NCI-H69 (cell line): ENCODE measurements at places on chromosomes 5 and 9.

DNA sequence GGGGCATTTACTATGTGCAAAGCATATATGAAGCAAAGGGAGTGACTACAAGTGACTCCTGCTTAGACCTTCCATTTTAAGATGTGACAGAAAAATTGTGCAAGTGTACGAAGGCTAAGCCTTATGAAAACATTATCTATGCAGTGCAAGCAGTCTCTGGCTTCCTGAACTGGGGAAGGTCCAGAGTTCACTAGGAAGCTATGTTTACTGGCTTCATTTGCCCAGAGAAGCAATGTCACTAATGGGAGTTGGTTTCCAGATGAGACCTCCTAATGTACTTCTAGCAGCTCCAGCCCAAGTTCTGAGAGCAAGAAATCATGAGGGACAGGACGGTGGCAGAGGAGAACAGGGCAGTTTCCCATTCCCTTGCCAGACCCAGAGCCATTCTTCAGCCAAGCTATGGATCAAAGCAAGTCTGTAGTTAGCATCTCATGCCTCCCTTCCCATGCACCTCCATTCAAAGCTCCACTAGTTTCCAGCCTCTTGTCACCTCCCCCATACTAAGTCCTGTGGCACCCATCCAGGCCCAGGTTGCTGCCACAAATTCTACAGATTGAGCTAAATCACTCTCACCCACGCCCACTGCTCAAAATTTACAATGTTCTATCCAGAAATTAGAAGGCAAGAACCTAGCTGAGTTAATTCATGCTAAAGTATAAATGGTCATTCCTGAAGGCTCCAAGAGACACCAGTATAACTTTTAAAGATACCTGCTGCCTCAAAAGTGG is 21.8 kb downstream of the MCTP1 start:
- DNase-seq = no peak

- DNase-seq = no peak
Observed at GRCh38 chr5:108760512-108760911, 12.8 kb downstream of the FER start.

DNA sequence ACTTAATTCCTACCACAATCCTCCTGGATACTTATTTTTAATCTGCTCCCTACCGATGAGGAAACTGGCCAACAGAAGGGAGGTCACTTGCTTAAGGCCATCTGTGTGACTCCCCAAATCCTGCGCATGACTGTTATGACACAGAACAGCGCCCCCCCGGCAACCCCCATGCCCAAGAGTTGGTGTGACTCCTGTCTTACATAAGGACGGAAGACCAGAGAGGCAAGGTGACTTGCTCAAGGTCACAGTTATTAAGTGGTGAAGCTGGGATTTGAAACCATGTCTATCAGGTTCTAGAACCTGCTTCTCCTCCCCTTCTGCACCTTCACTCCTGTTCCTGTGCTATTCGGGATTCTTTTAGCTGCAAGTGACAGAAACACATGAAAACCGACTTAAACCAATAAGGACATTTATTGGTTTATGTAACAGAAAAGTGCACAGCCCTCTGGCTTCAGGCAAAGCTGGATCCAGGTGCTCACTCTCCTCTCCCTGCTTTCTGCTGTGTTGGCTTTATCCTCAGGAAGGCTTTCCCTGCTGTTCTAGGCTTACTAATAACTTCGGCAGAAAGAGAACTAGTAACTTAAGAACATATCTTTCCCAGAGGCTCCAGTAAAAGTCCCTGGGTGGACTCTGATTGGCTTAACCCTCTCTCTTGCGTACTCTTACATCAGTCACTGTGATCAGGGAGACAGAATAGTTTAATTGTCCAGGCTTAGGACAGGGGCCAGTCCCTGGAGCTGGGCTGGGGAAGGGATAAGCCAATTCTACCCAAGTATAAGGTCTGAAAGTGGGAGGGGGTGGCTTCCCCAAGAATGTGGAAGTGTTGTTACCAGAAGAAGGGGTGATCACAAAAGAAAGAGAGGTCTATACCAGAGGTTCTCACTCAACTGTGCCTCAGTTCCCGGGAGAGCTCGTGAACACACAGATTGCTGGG is 43.7 kb downstream of the FGF18 start:
- peak; percentile 31 for DNase-seq

DNA sequence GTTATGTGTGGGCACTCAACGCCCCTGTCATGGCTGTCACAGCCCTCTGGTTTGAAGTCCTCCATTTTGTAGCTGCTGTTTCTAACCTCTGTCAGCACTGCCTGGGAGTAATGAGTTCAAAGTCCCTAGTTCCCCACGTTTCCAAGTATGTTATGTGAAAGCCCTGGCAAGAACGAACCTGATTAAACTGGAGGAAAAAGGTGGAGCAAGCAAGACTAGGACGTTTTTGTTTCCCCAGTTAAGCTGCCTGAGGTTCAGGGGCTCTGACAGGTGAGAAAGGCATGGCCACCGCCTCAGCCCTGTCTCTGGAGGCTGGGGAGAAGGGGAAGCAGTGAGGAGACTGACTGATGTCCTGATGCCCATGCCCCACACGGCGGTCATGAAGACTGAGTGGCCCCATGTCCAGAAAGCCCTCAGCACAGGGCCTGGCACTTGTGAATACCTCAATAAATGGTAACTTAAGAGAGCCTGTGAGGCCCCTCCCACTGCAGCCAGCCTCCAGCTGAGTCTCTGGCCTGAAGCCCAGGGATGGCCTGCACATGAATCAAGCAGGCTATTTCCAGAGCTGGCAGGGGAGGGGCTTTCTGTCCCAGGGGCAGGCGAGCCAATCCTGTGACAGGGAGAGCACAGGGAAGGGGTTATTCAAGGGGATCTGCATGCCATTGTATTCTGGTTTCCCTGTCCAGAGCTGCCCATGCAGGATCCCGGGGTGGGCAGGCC is 61.8 kb downstream of the PFDN1 start:
- peak; percentile 94 for DNase-seq

DNA sequence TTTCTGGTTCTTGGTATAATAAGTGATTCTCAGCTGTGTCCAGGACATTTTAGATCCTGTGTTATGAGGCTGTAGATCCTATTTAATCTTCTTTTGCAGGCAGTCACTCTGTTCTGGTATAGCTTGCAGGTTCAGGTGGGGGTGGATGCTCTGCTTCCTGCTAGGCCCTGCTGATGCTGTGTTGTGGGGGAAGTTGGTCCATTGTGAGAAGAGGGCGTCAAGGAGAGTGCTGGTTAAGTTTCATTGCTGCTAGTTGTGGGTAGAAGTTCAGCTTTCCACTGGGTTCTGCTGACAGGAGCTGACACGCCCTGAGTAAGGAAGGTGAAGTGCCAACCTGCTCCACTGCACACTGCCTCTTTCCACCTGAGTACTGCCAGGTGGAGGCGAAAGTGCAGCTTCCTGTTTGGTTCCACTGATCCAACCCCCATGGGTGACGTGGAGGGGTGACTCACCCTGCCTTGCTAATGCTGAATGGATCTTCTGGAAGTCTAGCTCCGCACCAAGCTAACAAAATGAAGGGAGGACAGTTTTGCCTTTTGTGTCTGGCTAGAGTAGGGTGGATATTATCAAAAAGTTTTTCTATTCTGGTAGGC is 16.3 kb downstream of the NMRK1 start:
- peak; percentile 55 for DNase-seq
